GM12891 (cell line): ENCODE measurements at places on chromosomes 4 and X.

GRCh38 chrX:133321451-133321850, 93.8 kb downstream of the GPC4 start:
- no peak for DNase-seq

DNA sequence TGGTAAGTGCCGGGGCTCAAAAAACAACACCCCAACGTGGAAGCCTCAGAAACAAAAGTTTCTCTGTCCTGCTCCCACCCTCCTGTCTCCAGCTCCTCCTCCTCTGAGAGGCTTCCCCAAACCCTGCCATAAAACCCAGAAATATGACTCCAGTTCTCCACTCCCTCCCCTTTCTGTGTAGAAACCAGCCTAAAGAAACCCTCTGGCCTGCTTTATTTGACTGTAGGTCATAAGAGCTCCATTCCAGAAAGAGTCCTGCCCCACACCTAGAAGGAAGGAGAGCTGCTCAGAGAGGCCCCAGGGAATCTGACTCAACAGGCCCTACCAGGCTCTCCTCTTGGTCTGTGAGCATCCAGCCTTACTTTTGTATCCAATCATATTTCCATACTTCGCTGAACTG, 872 bp upstream of the S100P start:
- DNase-seq, result no peak

DNA sequence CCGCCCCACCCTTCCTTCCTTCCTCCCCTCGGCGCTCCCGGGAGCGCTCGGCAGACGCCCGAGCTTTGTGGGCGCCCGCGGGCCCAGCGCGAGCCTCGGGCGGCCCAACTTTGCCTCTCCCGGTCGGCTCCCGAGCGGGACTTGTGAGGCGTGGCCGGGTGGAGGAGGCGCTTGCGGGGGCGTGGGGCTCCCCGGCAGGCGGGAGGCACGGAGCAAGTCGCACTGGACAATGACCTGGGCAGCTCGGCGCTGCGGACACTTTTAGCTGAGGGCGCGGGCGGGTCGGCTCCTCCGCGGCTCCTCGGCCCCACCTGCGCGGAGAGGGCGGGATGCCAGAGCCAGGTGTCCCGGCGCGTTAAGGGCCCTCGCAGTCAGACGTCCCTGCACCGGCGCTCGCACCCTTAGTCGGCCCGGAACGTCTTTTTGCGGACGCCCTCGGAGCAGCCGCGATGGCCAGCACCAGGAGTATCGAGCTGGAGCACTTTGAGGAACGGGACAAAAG, 385 bp downstream of the DCLK2 start:
- DNase-seq, result peak; percentile 22

DNA sequence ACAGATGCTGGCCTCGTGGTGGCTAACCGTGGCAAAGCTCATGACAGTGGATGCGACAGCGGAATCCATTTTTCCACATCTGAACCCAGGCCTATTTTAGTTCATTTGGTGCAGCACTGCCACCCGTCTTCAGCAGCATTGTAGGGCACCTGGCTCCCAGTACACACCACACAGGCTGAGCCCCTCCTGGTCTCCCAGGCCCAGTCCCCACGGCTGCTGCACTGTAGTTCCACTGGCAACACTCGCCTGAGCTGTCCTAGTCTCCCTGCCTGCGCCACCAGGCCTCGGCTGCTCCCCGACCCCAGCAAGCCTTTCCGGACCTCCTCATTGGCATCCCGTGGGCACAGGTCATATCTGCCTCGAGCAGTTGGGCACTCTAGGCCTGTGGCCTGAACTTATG, 76.2 kb downstream of the MTMR1 start:
- DNase-seq, result no peak

- no peak for DNase-seq
Observed at GRCh38 chr4:74653331-74654229, 140.7 kb downstream of the BTC start.

GRCh38 chrX:43345166-43345565, 310.9 kb upstream of the MAOA start:
- DNase-seq, result no peak

DNA sequence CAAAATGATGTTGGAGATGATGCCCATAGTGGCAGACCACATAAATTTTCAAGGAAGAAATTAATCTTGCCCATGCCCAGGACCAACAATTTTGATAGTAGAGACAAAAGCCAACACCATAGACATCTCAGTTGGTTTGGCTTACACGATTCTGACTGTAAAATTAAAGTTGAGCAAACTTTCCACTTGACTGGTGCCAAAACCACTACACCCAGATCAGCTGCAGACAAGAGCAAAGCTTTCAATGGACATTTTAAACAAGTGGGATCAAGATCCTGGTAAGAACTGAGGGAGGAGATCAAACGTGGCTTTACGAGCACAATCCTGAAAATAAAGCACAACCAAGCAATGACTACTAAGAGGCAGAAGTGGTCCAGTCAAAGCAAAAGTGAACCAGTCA, 90.7 kb downstream of the PAPSS1 start:
- no peak for DNase-seq

DNA sequence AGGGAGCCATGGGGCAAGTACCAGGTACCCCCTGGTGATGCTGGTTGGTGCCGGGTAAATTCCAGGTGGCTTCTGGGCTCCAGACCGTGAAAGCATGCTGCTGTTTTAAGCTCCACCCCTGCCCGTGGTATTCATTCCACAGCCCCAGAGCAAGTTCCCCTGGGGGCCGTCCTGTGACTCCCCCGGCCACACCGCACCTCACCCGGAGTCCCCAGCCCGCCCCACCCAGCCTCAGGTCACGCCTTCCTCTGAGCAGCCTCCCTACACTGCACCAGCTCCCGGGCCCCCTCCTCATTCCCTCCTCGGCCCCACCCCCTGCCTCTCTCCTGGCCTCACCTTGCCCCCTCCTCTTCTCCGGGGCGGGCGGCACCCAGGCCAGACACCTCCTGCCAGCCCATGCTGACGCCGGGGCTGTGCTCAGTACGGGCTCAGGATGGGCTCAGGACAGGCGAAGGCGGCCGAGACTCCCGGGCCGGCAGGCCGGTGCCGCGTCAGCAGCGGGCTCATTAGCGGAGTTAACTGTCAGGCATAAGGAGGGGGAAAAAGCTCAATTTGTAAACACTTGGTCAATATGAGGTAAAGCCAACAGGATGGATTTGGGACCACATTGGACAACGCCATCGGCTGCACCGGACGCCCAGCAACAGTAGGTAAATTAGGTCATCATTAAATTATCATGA, 127.4 kb downstream of the FAM53A start:
- DNase-seq, result no peak

DNA sequence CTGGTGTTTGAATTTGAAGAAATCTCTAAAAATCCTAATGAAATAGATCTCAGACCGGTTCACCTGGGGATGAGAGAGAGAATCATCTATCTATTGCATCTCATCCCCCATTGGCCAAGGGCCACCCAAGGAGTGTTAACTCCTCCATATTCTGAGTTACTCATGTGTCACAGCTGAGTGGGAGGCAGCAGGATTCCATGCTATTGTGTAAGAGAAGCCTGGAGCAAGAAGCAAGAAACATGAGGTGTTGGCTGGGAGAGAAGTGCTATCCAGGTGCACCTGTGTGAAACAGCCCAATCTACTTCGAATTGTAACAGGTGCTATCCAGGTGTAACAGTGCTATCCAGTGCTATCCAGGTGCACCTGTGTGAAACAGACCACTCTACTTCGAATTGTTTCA, 150.3 kb upstream of the MAOA start:
- DNase-seq, result no peak

DNA sequence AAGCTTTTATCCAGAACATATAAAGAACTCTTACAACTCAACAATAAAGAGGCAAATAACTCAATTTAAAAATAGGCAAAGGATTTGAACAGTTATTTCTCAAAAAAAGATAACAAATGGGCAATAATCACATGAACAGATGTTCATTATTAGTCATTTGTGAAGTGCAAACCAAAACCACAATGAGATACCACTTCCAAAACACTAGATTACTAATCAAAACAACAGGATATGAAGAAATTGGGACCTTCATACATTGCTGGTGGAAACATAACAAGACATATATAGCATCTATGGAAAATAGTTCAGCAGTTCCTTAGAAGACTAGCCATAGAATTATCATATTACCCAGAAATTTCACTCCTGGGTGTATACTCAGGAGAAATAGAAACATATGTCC, 224.6 kb downstream of the FBXO8 start:
- DNase-seq, result no peak

DNA sequence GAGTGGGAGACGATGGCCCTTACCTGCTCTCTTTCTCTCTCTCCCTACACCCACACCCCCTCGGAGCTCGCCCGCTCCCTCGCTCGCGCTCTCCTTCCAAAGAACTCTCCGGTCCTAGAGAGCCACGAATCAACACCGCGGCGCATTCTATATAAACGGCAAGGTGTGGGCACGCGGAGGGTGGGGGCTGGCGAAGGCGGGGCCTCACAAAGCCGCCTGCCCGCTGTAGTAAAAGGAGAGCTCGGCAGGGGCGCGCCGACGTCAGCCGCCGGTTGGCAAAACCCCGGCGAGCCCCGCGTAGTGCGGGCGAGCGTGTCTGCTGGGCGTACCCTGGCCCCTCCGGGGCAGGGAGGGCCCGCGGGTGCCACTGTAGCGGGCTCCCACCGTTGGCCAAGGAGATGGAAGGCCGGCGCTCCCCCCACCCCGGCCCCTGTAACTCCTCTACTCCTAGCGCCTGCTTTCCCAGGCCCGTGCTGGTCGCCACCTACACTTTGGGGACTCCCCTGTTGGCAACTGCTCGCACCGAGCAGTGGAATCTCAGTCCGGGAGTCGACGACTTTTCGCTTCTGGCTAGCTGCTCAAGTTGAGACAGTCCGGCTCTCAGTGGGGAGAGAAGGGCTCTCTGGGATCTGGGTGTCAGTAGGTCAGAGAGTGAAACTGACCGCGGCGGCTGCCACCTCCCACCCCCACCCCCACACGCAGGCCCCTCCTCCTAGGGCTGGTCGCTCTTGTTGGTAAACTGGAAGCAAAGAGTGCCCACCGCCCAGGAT, 325.5 kb upstream of the F9 start:
- DNase-seq, result peak; percentile 10

- DNase-seq, result peak; percentile 28
Observed at GRCh38 chrX:149504226-149504914, 736 bp downstream of the IDS start.

DNA sequence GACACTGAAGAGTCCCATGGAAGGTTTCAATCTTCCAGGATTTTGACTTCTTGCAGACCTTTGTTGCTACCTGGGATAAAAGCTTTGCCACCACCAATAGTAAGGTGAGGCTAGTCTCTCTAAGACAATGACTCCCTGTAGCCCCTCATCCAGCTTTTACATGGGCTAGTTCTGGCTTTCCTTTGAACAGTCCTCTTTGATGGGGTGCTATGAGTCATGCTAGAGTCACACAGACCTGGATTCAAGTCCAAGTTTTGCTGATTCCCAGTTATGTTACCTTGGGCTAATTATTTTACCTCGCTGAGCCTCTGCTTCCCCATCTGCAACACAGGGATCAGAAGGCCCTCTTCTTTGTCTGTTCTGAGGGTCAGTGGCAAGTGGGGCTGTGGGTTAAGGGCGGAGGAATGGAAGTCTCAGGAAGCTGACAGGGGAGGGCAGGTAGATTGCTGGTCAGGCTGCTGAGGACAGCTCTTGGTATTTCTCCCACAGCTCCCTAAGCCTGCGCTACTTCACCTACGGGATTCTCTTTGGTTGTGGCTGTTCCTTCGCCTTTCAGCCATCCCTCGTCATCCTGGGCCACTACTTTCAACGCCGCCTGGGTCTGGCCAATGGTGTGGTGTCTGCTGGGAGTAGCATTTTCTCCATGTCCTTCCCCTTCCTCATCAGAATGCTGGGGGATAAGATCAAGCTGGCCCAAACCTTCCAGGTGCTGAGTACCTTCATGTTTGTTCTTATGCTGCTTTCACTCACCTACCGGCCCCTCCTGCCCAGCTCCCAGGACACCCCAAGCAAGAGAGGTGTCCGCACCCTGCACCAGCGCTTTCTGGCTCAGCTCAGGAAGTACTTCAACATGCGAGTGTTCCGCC, 90.3 kb downstream of the RLIM start:
- no peak for DNase-seq

GRCh38 chr4:103292373-103292772, 94.2 kb upstream of the CENPE start:
- DNase-seq, result no peak

DNA sequence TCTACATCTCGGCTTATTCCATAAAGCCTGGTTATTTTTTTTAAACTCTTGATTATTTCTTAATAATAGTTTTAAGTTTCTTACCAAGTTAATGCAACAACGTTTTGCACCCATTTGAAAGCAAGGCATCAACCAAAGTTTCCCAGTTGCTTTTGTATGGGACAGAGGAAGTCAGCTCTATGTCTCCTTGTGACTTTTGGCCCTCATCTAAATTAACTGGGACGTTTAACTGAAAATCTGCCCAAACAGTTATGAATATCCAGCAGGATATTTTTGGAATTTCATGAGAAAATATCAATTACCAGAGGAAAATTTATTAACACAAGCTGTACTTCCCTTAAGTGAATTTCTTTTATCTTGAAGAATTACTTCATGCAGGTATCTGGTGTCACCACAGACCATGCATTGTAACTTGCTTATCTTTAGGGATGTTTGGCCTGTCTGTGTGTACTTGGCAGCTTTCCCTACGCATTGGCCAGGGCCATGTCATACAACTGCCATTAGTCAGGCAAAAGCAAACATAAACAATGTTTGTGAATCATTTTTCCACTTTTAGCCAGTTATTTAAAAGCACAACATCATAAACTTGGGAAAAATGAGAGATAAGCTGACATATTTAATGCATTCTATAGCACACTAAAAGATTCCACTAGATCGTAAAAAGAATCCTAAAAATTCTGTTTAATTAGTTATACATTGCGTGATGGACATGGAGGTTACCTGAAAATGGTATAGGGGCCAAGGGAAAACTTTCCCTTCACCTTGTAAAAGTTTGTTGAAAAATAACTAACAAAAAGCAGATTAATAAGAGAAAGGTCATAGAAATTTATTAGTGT, 101.4 kb upstream of the PDE5A start:
- no peak for DNase-seq

DNA sequence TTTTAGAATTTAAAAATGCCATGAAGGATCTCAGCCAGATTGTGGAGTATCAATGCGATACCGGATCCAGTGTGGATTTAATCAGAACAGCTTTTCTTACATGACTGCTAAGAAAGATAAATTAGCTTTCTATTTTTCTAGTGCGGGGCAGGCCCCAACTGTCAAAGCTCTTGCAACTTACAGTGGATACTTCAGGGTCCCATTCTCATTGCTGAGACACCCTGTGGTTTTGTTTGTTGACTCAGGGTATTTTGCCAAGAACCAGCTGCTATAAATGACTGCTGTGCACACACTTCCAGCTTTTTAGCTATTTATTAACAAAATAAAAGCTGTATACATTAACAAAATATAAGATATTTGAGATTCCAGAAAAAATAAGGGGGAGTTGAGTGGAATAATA, 166.4 kb downstream of the DCLK2 start:
- no peak for DNase-seq

DNA sequence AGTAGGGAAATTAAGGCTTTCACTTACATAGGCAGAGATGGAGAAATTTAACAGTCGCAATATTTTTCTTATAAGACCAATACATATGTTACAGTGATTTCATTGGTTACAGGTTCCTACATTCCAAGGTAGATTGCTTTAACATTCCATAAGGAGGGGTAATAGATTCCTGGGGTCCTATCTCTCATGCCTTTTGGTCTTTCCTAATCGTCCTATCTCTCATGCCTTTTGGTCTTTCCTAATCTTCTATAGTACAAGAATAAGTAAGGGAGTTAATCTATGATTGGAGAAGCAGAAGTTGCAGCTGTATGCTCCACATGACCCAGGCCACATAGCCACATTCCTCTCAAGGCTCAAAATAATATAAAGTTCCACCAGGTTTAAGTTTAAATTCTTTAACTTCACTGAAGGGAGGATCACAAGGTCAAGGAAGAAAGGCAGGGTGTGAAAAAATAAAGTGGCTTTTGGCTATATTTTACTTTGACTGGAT, 285.0 kb upstream of the BOD1L1 start:
- no peak for DNase-seq
